T-helper 17 cell (primary cell): ENCODE measurements at places on chromosomes 7 and 10.

DNA sequence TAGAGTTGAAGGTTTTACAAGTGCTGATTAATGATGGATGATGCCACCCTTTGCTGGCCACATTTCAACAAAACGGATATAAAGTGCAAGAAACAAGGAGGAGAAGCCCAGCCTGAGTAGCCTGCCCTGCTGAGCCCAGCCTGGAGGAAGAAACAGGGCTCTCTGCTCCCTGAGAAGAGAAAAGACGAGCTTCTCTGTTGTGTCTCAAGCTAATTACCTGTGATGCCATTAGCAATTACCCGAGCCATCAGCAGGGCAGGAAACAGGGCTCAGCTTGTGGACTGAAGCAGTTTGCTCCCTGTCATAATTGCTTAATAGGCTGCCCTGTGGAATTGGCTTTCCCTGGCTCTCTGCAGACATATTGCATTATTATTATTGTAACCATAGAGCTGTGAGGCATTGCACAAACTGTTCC is 709.3 kb upstream of the AUTS2 start:
- DNase-seq: no peak

GRCh38 chr7:133484086-133484485 is 231.2 kb downstream of the EXOC4 start:
- DNase-seq: no peak

DNA sequence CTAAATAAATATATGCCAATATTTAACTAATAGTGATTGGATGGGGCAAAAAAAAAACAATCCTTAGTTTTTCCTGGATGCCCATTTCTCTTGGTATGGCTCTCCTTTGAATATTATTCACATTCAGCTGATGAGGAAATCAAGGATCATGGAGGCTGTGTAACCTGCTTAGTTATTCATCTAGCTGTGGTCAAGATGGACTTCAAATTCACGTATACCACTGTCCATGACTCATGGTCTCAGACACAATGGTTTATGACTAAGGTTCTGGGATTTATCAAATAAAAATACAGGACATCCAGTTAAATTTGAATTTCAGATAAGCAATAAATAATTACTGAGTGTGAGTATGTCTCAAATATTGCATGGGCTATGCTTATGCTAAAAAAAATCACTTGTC is 191.5 kb upstream of the CELF2 start:
- no peak for DNase-seq

- DNase-seq: no peak
Measured at GRCh38 chr10:103096130-103096529, 96.9 kb downstream of the NT5C2 start.

- DNase-seq: no peak
Measured at GRCh38 chr10:13383399-13383761, 35.3 kb upstream of the SEPHS1 start.
